ENCODE measurements at places on chromosomes 5 and 9.

- no peak for DNase-seq
Observed at GRCh38 chr5:133142782-133143181, 91.0 kb downstream of the HSPA4 start.

GRCh38 chr5:58635416-58635815, 52.5 kb downstream of the RAB3C start:
- no peak for DNase-seq

DNA sequence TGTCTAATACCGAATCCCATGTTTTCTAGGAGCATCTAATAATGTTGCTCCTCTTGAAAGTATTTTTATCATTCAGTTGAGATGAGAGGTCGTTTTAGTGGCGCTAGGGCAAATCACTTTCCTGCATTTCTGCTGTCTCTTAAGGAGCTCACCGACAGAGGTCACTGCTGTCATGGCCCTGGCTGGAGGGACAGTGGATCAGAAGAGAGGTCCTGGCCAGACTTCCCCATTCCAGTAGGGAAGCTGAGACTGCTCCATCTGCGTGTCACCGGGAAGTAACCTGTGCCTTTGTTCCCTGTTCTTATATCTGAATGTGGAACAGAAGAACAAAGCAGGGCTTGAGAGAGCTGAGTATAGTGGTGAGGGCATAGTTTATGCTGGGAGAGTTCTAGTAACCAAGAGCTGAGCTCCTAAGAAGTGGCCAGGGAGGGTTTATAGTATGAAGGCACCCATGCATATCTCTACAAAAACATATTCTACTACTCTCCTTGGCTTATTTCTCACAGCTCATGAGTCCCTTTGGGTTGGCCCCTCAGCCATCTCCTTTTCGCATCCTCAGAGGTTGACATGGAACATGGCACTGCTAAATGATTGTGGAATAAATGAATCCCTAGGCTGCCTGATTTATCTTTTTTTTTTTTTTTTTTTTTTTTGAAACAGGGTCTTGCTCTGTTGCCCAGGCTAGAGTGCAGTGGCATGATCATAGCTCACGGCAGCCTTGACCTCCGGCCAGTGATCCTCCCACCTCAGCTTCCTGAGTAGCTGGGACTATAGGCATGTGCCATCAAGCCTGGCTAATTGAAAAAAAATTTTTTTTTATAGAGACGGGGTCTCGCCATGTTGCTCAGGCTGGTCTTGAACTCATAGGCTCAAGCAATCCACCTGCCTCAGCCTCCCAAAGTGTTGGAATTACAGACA, 27.2 kb downstream of the ATP6V0E1 start:
- peak; percentile 67 for DNase-seq

GRCh38 chr5:43993634-43994351, 390.8 kb downstream of the NNT start:
- no peak for DNase-seq
